NK-92 treated with Interleukin-12 subunit alpha and Interleukin-12 subunit beta, amount 100 ng/mL, for 24 hours (cell line): ENCODE measurements at places on chromosomes 13 and 19.

DNA sequence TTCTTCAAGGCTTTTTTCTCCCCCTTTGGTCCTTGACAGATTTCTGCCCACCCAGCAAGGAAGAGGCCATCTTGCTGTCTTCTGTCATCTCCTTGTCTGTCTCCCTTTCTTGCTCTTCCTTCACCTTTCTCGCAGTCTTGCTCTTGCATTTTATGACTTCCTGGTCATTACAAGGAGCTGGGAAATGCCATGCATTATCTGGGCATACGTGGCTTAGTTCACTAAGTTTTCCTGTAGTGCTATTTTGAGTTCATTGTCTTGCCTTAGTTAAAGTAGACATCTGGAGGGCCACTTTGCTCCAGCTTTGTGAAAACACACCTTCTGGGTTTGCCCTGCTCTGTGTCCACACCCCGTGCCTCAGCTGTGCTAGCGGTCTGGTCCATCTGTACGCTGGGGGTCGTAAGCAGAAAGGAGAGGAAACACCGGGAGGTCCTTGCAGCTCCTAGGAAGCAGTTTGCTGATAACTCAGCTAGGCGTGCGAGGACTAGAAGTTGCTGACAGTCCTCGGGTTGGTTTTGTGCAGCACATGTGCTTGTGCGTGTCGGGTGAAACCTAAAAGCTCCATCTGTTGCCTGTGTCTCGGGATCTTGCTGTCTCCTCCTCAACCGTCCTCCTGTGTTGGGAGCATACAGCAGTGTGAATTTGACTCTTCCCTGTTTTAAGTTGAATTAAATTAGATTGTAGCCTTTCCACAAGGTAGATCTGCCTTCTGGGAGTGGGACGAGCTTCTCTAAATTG, 59.4 kb downstream of the ARHGEF7 start:
- DNase-seq: no peak

GRCh38 chr19:55603581-55604292, 1.7 kb upstream of the ZNF865 start:
- DNase-seq: no peak

- DNase-seq: no peak
Measured at GRCh38 chr13:113595131-113595530, 10.6 kb downstream of the TFDP1 start.

- no peak for DNase-seq
Measured at GRCh38 chr19:51508059-51508733, 6.6 kb upstream of the SIGLEC12 start.

DNA sequence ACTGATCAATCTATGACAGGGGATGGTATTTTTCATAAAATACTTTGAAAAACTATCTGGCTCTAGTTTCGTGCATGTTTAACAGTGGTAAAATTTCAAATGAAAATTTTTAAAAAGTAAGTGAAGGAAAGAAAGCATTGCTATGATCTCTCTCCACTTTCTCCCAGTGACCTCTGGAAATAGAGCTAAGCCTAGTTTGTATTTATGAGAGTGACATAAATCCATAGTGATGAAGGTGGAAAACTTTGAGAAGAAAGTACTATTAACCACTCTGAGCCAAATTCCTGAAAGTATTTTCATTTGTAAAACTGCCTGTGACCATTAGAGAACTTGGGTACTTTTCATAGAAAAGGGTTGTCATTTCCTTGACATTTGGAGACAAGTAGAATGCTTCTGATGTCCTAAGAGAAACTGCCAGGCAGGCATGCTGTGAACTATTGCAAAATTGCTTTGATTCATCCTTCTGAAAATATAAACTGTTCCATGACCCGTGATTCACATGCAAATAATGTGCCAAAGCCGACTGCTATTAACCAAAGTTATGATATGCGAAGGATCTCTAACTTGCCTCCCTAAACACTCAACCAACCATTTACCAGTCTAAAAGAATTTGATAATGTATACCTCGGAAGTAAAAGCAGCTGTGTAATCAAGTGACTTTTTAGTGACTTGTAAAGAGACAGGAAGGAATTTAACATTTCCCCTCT, 133.2 kb downstream of the VWA8 start:
- DNase-seq: no peak

DNA sequence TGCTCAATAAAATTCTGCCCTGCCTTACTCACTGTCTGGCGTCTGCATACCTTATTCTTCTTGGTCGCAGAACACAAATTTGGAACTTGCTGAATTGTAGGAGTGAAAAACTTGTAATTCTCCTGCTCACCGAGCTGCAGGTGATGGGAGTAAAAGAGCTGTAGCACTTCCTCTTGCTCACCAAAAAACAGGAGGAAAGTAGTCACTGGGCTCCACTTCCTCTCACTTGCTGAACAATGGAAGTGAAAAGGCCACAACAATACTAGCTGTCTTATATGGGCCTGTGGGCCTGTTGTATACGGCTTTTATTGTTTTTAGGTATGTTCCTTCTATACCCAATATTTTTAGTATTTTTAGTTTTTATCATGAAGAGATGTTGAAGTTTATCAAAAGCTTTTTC, 978.7 kb downstream of the SLITRK5 start:
- no peak for DNase-seq

- DNase-seq: no peak
Measured at GRCh38 chr19:18738961-18739690, 52.0 kb downstream of the COMP start.

DNA sequence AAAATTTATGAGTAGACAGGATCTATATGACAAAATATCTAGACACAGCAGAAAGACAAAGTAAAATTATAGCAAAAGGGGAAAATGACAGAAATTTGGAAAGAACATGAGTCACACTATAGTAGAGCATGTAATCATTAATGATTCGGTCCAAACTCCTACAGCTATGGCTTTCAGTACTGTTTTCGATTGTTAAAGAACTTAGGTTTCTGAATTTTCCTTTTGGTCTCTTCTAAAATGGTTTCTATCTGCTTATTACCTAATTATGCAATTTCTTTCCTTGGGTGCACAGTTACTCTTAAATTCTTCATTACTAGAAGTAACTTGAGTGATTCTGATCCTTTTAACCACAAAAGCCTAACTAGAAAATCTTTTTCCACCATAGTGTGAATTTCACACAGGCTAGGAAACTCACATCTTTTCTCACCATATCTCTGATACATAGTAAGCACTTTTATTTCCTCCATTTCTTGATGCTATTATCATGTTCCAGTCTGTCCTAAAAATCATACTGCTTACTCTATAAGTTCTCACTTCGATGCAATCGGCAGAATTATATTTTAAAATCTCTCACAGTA, 1101.4 kb downstream of the PCDH9 start:
- DNase-seq: no peak

- no peak for DNase-seq
Measured at GRCh38 chr19:38845374-38846024, 4.3 kb downstream of the HNRNPL start.

DNA sequence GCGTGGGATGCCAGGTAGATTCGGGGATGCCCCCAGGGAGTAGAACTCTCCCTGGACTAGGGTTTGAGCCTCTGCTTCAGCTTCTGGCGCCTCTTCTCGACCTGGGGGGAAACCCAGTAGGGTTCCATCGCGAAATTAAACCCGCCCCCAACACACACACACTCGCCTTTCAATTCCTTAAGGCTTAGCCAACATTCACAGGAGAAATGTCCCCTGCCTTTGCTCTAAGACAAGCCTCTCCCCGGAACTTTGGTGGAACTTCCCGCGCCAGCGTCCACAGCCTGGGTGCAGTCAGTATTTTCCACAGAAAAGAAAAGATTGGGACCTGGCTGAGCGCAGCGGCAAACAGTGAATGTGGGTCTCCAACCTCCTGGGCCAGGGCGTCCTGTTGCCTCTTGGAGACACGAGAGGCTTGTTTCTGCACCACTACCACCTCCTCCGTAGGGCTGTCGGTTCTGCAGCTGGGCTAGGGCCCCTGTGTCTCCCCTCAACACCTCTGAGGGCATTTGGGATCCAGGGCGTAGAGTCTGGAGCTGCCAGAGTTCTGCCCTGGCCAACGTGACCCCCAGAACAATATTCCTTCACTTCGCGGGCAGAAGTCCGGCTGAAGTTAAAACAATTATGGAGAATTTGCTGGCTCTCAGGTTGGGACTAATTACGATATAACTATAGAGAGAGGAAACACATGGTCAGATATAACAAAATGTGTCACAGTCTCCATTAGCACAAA, 3.2 kb downstream of the PDX1 start:
- DNase-seq: no peak

DNA sequence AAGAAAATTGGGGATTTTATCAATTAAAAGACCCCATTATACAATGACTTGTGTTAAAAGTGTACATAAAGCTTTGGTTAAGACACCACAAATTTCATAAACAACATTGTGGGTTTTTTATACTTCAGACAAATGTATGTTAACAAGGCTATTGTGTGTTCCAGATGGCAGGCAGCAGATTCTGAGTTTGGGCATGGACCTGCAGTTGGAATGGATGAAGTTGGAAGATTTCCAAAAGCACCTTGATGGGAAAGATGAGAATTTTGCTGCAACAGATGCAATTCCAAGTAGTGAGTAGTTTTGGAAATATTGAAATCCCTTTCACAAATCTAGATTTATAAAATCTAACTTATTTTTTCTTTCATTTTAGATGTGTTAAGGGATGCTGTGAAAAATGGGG, 25.4 kb downstream of the MPHOSPH8 start:
- no peak for DNase-seq

DNA sequence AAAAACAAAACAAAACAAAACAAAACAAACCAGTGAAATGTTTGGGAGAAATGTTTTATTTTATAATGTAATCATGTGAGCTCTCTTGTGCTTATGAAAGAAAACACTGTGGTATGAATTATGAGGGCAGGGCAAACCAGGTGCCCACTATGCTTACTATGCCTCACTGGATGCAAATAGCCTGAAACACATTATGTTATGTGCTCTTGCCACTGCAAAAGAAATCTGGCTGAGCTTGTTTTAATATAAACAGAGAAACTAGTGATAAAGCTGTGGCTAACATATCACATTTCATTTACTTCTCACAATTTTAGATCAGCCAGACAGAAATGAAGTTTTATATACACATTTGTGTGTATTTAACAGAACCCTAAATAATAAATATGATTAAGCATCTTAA, 8.7 kb upstream of the NBEA start:
- no peak for DNase-seq

DNA sequence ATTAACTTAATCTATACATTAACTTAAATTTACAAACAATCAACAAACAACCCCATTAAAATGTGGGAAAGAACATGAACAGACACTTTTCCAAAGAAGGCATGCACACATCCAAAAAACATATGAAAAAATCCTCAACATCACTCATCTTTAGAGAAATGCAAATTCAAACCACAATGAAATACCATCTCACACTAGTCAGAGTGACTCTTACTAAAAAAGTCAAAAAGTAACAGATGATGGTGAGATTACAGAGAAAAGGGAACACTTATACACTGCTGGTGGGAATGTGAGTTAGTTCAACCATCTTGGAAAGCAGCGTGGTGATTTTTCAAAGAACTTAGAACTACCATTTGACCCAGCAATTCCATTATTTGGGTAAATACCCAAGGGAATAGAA, 759.2 kb upstream of the SLITRK1 start:
- no peak for DNase-seq

- no peak for DNase-seq
Measured at GRCh38 chr19:52066258-52066863, 17.7 kb upstream of the ZNF432 start.

GRCh38 chr13:72823724-72824123, 41.8 kb downstream of the PIBF1 start:
- DNase-seq: no peak

DNA sequence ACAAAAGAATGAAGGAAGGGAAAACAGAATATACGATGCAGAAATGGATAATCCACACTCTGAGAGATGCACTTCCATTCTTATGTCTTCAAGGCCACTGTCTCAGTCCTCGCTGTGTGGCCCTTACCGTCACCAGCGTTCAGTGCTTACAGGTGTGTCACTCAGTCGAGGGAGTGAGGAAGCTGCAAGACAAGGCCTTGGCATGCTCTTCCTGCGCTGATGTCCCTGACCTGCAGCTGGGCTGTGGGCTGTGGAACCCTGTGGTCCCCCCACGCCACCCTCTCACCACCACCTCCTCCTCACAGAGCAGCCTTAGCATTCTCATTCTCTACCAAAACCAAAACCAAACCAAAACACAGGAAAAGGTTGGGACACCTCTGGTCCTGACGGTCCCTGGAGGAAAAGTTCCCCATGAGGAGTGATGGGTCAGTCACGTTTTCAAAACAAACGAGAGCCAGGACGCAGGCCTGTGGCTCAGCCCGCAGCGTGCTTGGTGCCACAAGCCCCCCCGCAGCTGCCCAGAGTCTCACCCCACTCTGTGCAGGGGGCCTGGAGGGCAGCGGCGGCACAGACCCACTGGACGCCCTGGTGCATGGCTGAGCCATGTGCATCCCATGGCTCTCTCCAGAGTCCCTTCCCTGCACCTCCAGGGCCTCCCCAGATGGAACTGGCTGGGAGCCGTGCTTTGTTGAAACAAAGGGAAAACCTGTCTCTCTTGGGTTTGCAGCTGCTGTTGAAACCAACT, 48.2 kb upstream of the GPR183 start:
- no peak for DNase-seq

- no peak for DNase-seq
Measured at GRCh38 chr13:99996381-99996973, 14.9 kb downstream of the ZIC2 start.

DNA sequence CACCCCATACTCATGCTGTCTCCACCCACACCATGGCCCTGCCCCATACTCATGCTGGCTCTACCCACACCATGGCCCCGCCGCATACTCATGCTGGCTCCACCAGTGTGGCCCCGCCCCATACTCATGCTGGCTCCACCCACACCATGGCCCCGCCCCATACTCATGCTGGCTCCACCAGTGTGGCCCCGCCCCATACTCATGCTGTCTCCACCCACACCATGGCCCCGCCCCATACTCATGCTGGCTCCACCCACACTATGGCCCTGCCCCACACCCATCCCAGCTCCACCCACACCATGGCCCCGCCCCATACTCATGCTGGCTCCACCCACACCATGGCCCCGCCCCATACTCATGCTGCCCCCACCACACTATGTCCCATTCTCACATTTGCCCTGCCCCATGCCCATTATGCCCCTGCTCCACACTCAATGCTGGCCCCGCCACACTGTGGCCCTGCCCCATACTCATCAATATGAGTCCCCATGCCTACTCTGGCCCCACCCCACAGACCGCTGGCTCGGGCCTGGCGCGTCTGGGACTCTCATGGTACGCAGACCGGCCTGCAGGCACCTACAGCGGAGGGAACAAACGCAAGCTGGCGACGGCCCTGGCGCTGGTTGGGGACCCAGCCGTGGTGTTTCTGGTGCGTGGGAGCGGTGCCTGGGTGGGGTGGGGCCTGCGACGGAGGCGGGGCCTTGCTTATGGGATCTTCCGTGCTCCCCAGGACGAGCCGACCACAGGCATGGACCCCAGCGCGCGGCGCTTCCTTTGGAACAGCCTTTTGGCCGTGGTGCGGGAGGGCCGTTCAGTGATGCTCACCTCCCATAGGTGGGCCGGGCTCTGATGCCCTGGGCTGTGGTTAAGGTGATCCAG, 3.7 kb upstream of the ARHGAP45 start:
- peak; percentile 72 for DNase-seq
